ENCODE measurements at places on chromosomes 16 and 17. TPM values are rescaled to one million over a fixed set of nuclear protein-coding genes. Genes with fewer than 3 reads are reported as not detected.

DNA sequence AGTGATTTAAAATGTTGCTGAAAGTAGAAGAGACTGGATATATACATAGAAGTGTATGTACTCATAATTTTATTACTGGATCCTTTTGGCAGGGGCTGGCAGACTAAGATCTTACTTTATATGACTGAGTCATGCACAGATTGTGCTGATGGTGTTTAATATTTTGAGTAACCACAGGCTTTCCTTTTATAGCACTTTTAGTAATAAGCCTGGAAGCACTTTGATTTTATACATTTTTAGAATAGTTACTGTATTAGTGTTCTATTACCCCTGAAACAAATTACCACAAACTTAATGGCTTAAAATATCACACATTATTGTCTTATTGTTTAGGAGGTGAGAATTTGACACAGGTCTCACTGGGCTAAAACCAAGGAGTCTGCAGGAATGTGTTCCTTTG is 113.4 kb upstream of the CDH8 start:
- H3K36me3 ChIP-seq: no peaks in the 10 kb centered on the region
- no peaks in the 10 kb centered on the region for H3K4me1 ChIP-seq
- DNase-seq: no peak
- no peak overlapping the region for H3K4me3 ChIP-seq
- no peaks in the 10 kb centered on the region for H3K27me3 ChIP-seq
- no peak overlapping the region for H3K27ac ChIP-seq

DNA sequence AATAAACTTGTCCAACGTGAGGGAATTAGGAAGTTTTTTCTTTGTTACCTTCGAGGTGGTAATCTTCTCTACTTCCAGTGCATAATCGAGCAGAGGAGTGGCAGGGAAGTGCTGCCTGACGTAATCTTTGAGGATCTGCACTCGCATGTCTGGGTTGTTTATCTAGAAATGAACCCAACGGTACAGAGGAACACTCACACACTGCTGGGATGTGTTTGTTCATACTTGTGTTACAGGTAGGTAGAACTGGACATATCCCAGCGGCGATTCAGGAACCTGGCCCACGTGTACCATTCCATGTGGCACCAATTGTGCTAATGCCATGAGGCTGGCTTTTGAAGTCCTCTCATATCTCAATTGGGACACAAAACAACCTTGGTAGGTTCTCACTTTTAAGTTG is 4.2 kb upstream of the KLHL11 start:
- no peak for DNase-seq
- no peak overlapping the region for H3K4me3 ChIP-seq
- H3K4me1 ChIP-seq: peaks cover under 1% of the 10 kb centered on the region
- no peaks in the 10 kb centered on the region for H3K27me3 ChIP-seq
- H3K36me3 ChIP-seq: peaks cover 31% of the 10 kb centered on the region
- H3K27ac ChIP-seq: no peak overlapping the region

DNA sequence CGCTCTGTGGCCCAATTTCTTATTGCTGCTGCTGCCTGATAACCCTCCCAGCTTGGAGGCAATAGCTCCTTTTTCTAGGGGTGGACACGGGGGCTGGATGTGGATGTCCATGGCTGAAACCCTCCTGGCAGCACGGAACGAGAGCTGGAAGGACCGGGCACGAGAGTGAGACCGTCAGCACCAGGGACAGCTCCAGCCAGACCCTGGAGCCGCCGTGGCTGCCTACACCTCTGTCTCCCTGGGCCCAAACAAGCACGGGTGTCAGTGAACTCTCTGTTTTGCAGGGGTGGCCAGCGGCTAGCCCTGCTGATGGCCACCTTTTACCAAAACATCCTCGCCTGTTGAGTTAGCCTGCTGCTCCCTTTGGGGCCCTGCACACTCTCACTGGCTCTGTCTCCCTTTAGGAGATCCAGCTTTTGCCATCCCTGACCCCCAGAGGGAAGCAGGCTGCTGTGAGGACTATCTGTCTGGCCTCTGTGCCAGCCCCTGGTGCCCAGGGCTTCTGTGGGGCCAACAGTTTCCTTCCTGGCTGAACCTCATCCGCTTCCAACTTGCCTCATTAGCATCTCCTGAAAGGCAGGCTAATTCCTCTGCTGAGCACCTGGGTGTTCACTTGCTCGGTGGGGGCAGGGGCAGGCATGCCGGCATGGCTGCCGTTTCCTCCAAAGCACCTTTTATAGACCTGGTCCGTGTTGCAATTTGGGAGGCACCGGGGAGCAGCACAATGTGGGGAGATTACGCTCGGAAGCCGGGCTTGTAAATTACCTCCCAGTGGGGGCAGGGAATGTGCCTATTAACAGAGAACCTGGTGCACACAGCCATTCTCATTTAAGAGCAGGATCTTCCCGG is 118.1 kb downstream of the ENGASE start:
- H3K4me3 ChIP-seq: no peak overlapping the region
- H3K36me3 ChIP-seq: no peaks in the 10 kb centered on the region
- H3K27me3 ChIP-seq: peaks cover 81% of the 10 kb centered on the region
- no peak overlapping the region for H3K27ac ChIP-seq

The ZNF205 gene
- 10.6 TPM for total RNA-seq

DNA sequence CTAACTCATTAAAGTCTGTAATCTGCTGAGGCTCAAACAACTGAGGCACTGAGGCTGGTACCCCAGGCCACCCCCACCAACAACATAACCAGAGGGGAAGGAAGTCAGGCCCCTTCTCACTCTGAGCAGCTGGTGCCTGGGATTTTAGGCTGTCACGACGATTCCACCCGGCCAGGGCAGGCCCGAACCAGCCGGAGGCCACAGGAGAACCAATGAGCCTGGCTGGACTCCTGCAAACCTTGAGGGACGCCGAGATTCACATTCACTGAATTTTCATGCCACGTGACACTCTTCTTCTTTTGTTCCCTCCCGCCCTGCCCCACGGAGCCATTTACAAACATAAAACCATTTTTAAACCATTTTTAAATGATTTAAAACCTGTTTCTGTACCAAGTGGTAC is 48.1 kb downstream of the RPH3AL start:
- no peaks in the 10 kb centered on the region for H3K27me3 ChIP-seq
- no peak overlapping the region for H3K4me3 ChIP-seq
- H3K27ac ChIP-seq: no peak overlapping the region
- no peak for DNase-seq
- H3K4me1 ChIP-seq: peaks cover 21% of the 10 kb centered on the region

The ERAL1 gene
- total RNA-seq: 24.5 TPM

- no peak overlapping the region for H3K27ac ChIP-seq
- no peak overlapping the region for H3K4me3 ChIP-seq
- H3K4me1 ChIP-seq: peaks cover 55% of the 10 kb centered on the region
These were observed 19.1 kb downstream of the WIPI1 start for GRCh38 chr17:68437979-68438822.

GRCh38 chr17:46061435-46061834 is 62.4 kb downstream of the STH start:
- DNase-seq: no peak
- no peak overlapping the region for H3K4me3 ChIP-seq
- no peaks in the 10 kb centered on the region for H3K27me3 ChIP-seq
- peaks cover 61% of the 10 kb centered on the region for H3K4me1 ChIP-seq
- H3K36me3 ChIP-seq: peaks cover 47% of the 10 kb centered on the region

Data from esophagus muscularis mucosa (tissue), 4 donors.